ENCODE measurements at places on chromosomes 4 and X. TPM values are rescaled to one million over a fixed set of nuclear protein-coding genes. Genes with fewer than 3 reads are reported as not detected.

DNA sequence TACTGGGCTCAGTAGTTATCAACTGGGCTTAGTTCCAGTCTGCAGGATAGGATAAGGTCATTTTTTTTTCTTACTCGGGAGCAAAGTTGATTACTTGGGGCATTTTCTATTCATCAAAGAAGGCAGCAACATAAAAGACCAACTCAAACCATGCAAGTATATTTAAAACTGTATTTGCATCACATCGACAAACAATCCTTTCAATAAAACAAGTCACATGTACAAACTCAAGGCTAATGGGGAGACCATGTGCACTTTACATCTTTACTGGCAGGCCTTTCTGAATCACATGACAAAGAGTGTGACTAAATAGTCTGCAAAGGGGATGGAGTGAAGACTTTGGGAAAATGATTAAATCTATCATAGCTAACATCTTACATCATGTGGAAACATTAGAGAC, 610.4 kb upstream of the BOD1L1 start:
- DNase-seq = no peak

DNA sequence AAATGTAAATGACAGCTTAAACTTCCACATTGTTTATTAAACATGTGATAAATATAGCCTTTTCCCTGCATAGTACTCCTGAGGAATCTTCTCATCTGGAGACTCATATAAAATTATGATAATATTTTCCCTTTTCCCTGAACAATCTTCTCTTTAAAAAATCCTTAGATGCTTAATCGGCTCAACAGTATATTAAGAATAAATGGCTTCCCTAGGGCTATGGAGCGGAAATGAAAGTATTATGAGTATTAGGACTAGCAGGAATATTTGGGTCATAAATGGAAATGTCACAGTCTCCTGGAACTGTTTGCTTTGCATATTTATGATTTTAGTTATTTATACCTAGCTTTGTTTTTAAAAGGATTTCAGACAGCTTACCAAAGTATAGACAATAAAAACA, 200.7 kb upstream of the PDE5A start:
- no peak for DNase-seq

DNA sequence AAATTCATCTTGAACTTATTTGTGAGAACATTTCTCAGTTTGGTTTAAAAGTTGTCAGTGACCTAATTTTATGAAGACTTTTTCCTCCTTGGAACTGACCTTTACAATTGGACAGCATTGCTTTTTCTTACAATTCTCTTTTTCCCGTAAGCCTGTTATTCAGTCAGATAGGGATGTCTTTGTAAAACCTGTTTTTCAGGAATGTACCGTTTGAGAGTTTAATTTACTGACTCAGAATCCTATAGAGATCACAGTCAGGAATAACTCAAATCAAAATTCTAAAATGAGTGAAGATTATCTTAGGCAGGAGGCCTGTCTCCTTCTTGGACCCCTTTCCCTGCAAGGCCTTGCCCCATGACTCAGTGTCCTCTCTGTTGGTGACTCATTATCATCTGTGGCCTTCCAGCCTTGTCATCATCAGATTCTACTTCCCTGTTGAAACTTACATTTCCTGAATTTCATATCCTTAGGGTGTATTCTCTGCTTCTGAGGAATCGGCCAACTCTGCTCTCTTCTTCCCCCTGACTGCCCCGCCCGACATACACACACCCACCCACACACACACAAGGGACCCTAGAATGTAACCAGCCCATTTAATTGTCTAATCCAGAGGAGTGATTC, 99.8 kb downstream of the ARHGAP10 start:
- DNase-seq = no peak

- DNase-seq = no peak
Measured at GRCh38 chr4:24252121-24252520, 332.2 kb downstream of the DHX15 start.

DNA sequence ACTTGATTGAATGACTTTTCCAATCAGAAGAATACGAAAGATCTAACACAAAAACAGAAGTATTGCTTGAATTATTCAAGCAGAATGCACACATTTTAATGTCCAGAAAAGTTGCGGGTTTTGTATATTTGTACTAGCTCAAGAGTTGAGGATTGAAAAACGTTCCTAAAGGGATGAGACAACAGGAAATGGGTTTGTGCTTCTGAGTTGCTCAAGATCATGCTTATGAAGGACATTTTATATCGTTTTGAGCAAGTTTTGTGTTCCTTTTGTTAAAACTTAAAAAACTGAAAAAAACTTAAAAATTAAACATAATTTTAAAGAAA, 353 bp upstream of the SMIM10 start:
- no peak for DNase-seq

DNA sequence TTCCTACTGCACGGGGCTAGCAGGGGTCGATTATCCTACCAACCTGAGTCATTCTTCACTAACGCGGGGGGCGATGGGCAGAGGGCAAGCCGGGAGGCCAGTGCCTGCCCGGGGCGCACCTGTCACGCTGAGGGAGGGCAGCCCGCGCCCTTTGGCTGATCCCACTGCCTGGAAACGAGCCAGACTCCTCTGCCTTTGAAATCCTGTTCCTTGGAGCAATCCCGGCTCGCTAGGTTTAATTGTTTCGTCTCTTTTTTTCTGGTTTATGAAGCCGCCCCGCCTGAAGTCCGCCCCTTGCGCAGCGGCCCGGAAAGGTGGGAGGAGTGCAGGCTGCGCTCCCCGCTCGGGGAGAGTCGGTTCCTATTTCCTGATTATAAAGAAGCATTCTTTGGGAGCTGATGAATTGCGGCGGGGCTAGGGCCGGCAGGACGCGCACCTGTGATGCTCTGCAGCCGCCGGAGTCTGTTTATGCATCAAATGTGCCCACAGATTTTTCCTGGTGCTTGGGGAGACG, 484.2 kb downstream of the BCOR start:
- peak; percentile 66 for DNase-seq

DNA sequence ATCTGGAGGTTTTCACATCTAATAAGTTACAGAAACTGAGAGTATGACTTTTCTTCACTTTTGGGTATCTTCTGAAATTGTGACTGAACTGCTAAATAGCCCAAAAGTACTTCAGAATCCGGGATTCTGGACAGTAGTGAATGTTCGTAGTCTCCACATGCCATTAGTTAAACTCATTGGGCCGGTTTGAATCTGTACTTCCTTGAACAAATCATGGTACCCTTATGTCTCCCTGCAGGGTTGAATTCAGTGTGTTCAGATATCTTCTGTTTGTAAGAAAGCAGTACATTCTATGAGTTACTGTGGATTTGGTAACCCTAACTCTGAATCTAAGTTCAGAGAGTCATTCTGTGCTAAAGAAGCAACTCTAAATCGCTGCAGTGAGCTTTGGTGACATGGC, 33.6 kb downstream of the FAM193A start:
- DNase-seq = no peak

DNA sequence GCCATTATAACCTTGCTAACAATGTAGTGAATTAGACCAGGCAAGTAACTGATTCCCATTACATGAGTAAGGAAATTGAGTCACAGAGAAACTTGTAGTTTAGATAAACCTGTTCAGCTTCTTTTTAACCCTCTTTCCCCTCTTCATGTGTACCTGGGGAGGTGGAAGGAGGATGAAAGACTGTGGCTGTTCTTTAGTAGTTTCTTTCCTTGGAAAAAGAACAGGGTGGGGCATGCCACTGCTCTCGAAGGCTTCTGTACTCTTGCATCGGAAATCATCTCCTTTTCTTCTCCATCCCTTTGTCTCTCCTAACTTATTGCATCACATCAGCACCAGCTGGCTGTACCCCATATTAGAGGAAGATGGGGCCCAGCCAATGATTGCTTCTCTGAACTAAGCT, 171.4 kb downstream of the PPARGC1A start:
- DNase-seq = no peak

DNA sequence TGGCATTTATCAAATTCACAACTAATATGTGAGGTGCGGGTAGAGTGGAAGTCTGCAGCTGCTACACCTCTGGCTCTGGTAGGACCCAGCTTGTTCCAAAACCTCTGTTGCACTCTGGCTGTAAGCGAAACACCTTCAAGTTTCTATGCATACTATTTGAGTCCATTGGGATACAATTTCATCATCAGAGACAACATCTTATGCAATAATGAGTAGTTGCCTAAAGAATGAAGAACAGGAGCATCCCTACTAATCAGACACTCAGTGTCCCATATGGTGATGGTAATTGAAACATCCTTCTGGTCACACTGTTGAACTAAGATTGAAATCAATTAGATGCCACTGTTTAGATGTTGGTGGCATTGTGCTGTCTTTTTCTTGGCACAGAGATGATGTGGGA, 178.4 kb downstream of the MGST2 start:
- no peak for DNase-seq

DNA sequence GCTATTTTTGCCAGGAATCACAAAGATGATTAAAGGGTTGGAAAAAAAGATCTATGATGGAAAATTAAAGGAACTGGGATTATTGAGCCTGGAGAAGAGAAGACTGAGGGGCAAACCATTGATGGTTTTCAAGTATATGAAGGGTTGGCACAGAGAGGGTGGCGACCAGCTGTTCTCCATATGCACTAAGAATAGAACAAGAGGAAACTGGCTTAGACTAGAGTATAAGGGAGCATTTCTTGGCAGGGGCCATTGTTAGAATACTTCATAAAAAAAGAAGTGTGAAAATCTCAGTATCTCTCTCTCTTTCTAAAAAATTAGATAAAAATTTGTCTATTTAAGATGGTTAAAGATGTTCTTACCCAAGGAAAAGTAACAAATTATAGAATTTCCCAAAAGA, 75.1 kb downstream of the NPNT start:
- no peak for DNase-seq

GRCh38 chrX:147917700-147918695, 6.3 kb downstream of the FMR1 start:
- no peak for DNase-seq

- DNase-seq = no peak
Measured at GRCh38 chrX:57137501-57137900, 304 bp upstream of the SPIN2A start.

DNA sequence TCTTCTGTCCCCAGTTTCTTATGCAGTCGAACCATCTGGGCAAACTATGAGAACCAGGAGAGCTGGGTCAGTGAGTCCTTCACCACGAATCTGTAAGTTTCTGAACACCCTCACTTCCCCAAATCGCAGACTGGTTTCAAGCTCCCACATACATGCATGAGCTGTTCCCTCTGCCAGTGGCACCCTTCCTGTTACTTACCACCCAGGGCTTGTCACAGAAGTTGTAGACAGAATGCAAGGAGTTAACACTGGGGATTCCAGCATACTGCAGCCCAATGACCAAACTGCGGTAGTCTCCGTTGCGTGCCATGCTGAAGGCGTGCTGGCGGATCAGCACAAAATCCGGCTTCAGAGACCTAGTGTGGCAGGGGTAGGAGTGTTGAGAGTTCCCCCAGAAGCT, 14.6 kb downstream of the SYN1 start:
- DNase-seq = no peak

GRCh38 chr4:190020790-190021717, 6.0 kb downstream of the FRG2 start:
- DNase-seq = no peak

DNA sequence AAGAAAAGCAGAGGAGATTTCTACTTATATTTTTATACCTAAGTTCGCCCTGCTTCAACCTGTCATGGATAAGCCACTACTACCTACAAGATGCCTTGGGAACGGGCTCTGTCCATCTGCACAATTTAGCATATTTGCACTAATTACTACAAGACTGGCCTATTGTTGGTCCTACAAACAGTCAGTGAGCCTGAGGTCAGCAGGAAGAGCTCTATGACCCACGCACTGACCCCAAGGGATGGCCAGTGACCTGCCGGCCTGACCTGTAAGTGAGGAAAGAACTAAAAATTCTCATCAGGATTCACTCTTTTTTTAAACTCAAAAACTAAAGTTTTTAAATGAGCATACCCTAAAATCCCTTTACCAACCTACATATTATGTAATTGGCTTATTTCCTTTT, 142.0 kb downstream of the COL25A1 start:
- no peak for DNase-seq

OPN1MW2 gene
- polyA plus RNA-seq = not detected

CXCL8 gene
- 0.17 TPM for polyA plus RNA-seq

GAGE13 gene
- not detected for polyA plus RNA-seq

HTRA3 gene
- polyA plus RNA-seq = 11.7 TPM

NSUN7 gene
- polyA plus RNA-seq = 15.9 TPM

SSX3 gene
- not detected for polyA plus RNA-seq
